Epithelial cell of proximal tubule (primary cell): ENCODE measurements at places on chromosomes 3 and 15. TPM values are rescaled to one million over a fixed set of nuclear protein-coding genes. Genes with fewer than 3 reads are reported as not detected.

- DNase-seq: no peak
Observed at GRCh38 chr15:41597787-41598186, 38.8 kb downstream of the TYRO3 start.

GRCh38 chr3:171875923-171876412 lies 32.8 kb downstream of the TMEM212 start:
- no peak for DNase-seq

DNA sequence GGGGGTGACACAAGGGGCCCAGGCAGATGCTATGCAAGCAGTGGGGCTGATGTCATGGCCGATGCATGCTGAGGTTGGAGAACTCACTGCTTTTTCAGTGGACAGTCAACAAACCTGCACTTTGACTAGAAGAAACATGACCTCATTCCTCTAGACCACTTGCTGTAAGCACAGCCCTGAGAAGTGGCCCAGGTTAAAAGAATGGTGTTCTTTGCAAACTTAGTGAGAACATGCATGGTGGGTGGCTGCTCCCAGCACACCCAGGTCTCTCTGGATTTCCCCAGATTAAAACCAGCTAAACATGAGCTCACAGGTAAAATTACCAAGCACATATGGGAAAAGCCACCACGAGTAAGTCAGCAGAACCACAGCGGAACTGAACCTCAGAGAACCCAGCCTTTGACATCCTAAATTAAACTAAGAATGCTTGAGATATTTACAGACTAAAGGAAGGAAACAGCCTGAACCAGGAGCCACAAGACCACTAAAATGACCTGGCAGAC lies 15.5 kb downstream of the DLEC1 start:
- DNase-seq: no peak

GRCh38 chr3:30613133-30613825 lies 6.9 kb downstream of the TGFBR2 start:
- no peak for DNase-seq

GRCh38 chr15:89168316-89168833 lies 53.0 kb downstream of the RLBP1 start:
- no peak for DNase-seq

DNA sequence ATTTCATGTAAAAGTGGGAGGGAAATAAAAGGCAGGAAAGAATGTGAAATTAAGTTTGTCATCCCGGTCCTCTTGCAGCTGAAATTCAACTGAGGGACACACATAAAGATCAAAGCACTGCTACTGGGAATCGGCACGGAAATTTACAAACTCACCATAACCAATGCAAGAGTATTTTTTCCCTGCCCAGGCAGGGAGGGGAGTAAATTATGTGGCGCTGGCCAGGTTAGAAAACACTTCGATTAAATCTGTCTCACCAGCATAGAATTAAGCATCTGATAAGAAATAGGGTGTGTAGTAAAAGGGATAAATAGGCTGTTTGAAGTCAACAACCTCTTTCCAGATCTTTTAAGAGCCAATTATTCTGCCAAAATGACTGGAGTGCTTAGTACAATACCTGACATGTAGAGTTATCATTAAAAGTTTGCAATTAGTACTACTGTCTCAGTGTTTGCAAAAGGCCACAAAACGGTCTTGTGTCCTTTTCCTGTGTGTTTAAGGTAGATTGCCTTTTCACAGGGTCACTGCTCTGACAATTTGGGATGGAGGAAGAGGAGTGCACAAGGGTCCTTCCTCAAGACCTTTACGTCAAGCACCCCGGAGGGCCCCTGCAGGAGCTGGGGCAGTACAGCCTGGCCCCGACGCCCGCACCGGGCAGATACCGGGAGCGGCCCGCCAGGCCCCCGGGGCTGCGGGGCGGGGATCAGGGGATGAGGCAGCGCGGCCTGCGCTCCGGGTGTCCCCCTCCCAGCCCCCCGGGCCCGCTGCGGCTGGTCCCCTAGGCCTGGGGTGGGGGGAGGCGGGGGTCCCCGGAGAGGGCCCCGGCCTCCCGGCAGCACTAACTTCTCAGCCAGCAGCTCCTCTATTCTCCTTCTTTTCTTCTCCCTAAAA lies 651 bp downstream of the UBA3 start:
- DNase-seq: no peak

- no peak for DNase-seq
Observed at GRCh38 chr3:14614862-14615261, 36.7 kb upstream of the CCDC174 start.

- DNase-seq: no peak
Observed at GRCh38 chr3:72009851-72010443, 225.0 kb upstream of the PROK2 start.

DNA sequence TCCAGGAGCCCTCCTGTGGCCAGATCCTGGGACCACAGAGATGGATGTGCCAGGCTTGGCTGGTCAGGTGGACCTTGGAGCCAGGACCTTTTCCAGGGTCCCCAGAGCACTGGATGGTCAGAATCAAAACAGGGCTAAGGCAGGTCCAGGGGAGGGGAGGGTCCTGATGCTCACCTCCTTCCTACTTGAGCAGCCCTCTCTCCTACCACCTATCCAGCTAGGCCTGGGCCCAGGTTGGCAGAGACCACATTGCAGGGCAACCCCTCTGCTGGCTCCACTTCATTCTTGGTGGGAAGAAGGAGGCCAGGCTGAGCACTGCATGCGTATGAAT lies 28.5 kb upstream of the SFMBT1 start:
- no peak for DNase-seq

GRCh38 chr3:30428251-30428650 lies 178.2 kb upstream of the TGFBR2 start:
- DNase-seq: peak; percentile 74

- peak; percentile 26 for DNase-seq
Observed at GRCh38 chr3:101184111-101184510, 136.3 kb downstream of the IMPG2 start.

GRCh38 chr15:70854666-70854976 lies 664 bp upstream of the LARP6 start:
- no peak for DNase-seq

DNA sequence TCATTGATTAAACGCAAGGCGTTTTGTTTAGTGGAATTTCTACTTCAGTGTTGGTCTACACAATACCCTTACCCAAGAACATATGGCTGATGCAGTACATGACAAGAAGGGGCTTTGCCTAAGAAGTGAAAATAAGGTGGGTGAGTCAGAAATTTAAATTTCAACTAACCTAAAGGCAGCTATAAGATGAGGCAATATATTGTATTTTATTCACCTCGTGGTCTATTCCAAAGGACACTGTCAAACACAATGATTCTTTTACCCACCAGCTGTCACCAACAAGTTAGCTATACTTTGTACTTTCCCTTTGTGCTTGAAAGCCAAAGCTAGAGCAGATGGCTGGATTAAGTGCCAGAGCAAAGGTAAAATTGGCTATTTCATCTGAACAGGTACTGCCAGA lies 10.9 kb upstream of the SETMAR start:
- no peak for DNase-seq

- DNase-seq: no peak
Observed at GRCh38 chr3:120182613-120183511, 88.6 kb upstream of the GSK3B start.

DNA sequence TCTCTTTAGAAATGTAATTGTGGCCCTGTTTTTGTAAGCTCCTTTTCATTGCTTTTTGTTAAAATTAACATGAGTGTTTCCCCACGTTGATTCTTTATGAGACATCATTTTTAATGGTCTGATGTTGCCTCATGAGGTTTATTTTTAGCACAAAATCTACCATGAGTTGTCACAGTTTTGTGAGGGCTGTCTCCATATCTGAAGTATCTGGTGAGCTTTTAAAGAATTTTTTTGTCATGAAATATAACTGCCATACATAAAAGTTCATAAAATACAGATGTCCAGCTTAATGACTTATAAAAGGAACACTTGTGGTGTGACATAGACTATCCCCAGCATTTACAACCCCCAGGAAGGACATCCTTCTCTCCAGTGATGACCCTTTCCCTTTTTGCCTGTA lies 34.3 kb upstream of the CEMIP start:
- DNase-seq: no peak

- no peak for DNase-seq
Observed at GRCh38 chr3:158535918-158536317, 35.1 kb upstream of the MLF1 start.

- DNase-seq: no peak
Observed at GRCh38 chr15:45254405-45254804, 2.4 kb downstream of the SLC28A2 start.

DNA sequence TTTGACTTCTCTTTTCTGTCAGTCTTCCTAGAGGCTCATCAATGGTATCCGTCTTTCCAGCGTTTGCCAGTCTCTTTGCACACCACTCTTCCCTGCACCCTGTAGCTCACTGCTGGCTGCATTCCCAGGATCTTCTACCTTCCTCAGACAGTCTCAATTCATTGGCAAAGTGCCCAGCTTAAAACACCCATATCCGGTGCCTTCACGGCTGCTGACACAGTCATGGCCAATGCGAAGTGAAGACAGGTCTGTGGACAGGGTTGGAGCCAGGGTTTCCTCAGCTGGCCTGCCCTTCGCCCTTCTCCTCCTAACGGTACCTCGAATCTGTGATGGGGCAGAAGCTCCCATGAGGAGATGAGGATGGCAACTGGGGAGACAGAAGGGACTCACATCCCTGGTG lies 36.1 kb downstream of the PTH1R start:
- peak; percentile 59 for DNase-seq

GRCh38 chr3:126361211-126361610 lies 4.0 kb upstream of the KLF15 start:
- DNase-seq: no peak

DNA sequence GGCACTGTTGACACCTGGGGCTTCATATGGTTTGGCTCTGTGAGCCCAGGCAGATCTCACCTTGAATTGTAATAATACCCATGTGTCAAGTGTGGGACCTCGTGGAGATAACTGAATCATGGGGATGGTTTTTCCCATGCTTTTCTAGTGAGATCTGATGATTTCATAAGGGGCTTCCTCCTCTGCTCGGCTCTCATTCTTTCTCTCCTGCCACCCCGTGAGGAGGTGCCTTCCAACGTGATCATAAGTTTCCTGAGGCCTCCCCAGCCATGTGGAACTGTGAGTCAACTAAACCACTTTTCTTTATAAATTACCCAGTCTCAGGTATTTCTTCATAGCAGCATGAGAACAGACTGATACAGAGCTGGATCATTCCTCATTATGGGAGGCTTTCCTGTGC lies 655.9 kb upstream of the ADAMTS9 start:
- peak; percentile 77 for DNase-seq

DNA sequence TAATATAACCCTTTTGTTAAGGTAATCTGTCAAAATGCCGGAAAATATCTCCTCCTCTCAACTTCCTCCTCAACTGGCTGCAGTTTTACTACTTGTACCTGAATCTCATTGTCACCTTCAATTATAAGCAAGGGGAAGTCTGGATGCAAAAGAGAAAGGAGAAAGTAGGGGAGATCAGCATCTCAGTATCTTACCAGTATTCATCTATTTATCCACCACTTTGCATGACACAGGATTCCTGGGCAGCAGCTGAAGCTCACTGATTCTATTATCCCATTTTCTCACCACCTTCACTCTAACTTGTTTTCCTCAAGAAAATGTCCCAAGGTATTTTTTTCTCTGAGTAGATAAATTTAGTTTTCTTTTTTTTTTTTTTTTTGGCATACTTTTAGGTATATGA lies 440.5 kb upstream of the CBLB start:
- DNase-seq: no peak

DNA sequence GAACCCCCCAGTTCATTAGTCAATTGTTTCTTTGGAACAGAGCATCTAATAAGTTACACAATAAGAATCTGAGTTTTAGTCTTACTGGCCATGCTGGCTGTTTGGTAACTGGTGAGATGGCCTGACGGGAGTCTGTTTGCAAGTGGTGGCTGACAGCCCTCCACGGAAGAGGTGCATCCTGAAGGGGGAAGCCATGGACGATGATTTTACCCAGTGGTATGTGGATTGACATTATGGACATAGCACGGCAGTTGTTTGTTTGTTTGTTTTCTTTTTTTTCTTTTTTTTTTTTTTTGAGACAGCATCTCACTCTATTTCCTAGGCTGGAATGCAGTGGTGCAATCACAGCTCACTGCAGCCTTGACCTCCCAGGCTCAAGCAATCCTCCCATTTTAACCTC lies 156.0 kb downstream of the RPLP1 start:
- DNase-seq: no peak

- DNase-seq: no peak
Observed at GRCh38 chr3:464255-464654, 267.7 kb downstream of the CHL1 start.

DNA sequence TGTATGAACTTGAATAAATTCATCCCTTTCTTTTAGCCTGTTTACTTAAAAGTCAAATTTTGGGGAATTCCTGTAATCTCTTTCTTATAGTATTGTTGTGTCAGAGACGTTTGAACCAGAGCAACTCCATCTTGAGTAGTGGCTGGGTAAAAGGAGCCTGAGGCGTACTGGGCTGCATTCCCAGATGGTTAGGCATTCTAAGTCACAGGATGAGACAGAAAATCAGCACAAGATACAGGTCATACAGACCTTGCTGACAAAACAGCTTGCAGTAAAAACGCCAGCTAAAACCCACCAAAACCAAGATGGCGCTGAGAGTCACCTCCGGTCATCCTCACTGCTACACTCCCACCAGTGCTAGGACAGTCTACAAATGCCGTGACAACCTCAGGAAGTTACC lies 94.5 kb downstream of the P3H2 start:
- DNase-seq: no peak

GRCh38 chr15:86919581-86919980 lies 839.9 kb downstream of the AGBL1 start:
- DNase-seq: no peak

DNA sequence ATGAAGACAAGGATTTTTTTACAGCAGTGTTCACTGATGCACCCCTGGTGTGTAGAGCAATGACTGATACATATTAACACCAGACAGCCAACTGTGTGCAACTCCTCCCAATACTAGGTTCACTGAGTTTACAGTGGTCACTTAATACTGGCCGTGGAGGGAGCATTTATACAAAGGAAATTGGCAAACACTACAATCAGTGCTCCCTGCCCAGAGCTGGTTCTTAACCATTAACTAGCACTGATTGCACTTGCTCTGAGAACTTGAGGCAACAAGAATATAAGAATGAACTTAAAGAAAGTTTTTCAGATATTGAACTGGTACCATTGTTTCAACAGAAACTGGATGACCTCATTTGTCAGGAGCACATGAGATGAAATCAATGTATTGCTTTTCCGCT lies 110.6 kb downstream of the MAGI1 start:
- DNase-seq: peak; percentile 64

GRCh38 chr3:109023656-109024254 lies 70.1 kb upstream of the GUCA1C start:
- DNase-seq: no peak

Gene LMOD3
- not detected in 2 replicates for total RNA-seq

Gene STRIT1
- not detected in 2 replicates for total RNA-seq

Gene LCTL
- 0.23 and 0.80 TPM in 2 replicates for total RNA-seq

Gene RARB
- total RNA-seq: 2.0 and 4.6 TPM in 2 replicates

Gene MOBP
- total RNA-seq: 0.35 TPM in 1 of 2 replicates, not detected in the other

Gene CNTN3
- 0.46 and 2.9 TPM in 2 replicates for total RNA-seq

Gene KBTBD13
- not detected in 2 replicates for total RNA-seq

Gene ITIH3
- not detected in 2 replicates for total RNA-seq

Gene CAMK2N2
- total RNA-seq: 0.22 and 0.35 TPM in 2 replicates

Gene ARRDC4
- 2.0 and 18.3 TPM in 2 replicates for total RNA-seq

Gene GOLGA6B
- total RNA-seq: 0.35 TPM in 1 of 2 replicates, not detected in the other

Gene ST3GAL6
- total RNA-seq: 1.8 and 3.9 TPM in 2 replicates

Gene GASK1A
- 1.1 and 1.2 TPM in 2 replicates for total RNA-seq
